ENCODE measurements at places on chromosomes 2 and 18. TPM values are rescaled to one million over a fixed set of nuclear protein-coding genes. Genes with fewer than 3 reads are reported as not detected.

DNA sequence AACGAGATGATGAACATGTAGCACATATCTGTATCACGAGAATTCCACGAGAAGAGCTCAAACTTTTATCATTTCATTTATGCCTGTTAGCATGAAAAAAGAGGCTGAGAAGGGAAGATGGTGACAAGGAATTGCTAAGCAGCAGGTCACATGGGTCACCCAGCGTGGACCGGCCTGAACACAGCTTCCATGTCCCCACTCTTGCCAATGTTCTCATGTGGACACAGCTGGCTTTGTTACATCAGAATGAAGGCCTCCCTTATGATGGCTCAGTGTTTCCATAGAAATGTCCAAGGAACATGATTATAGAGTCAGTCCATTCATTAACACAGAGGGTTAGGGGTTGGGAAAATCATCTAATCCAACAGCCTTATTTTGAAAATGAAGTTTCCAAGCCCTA is 215.4 kb downstream of the CMPK2 start:
- DNase-seq, result no peak

The MC4R gene
- total RNA-seq, result not detected

DNA sequence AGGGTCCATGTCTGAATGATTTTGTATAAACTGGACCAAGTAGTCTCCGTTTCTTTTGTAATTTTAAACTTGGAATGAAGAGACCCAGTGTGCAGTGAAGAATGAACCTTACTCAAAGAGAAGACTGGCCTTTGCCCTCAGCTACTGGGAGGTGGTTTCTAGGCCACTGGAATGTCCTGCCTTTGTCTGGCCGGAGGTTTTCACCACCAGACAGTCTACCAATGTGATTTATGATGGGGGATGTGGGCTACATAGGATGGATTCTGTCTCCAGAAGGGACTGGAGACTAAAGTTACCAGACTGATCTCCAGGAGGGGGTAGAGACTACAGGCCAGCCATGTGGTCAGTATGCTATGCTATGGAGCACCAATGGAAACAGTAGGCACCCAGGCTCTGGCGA is 42.8 kb upstream of the RAB31 start:
- DNase-seq, result no peak

DNA sequence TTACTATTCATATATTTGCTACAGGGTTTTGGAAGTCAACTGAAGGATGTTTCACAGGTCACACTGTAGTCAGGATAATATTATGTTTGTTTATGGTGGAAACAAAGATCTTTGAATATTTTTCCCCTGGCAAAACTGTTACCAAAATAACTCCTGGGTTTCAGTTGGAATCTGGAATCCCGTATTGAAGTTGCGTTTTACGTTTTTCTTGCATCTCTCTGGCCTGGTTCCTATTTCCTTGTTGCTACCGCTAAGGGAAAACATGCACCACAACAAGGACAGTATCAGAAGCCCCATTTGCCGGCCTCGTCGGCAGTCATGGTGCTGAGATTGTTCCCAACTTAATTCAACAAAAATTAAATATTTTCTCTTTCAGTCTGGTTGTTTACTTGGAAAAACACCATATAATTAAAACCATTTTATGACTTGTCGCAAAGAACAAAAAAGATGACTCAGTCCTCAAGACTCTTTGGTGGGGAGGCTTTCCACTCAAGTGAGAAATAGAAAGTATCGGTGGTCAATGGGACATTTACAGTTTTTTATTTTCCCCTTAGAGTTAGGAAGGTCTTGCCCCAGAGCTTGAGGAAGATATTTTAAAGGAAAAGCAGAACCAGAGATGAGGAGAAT is 42.3 kb downstream of the EN1 start:
- DNase-seq, result no peak

The PXDN gene
- total RNA-seq, result 1.7 TPM

- DNase-seq, result no peak
These were observed 173.5 kb downstream of the UBE2E3 start for GRCh38 chr2:181153886-181154285.

GRCh38 chr2:216807857-216808272 is 52.0 kb downstream of the TNP1 start:
- DNase-seq, result no peak

DNA sequence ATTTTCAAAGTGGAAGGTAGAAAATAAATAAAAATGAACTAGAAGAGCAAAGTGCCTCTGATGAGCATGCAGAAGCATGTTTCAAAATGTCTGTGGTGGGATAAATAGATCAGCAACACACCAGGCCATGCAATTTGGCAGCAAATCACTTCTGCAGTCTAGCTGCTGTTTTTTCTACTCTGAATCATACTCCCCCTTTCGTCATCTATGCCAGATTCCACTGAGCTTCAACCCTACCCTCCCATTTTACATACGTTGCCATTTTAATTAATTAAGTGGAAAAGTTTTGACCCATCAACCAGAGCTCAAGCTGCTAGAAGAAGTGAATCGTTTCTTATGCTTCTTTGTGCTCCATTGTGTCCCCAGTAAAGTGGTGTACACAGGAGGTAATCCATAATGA is 79.3 kb downstream of the NRXN1 start:
- DNase-seq, result no peak

DNA sequence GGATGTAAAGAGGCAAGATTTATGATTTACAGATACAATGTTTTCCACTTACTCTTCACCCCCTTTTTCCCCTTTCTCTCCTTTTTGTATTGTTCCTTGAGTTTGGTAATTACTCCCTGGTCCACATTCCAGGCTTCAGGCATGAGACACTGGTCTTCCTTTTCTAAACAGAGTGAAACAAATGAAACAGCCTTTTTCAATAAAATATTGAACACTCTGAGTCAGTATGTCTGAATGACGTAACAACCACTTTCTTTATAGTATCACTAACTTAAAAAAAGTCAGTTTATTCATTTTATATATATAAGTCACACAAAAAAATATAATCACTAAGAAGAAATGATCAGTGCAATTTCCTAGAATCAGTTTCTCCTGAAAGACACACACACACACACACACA is 79.7 kb downstream of the STRN start:
- DNase-seq, result no peak

DNA sequence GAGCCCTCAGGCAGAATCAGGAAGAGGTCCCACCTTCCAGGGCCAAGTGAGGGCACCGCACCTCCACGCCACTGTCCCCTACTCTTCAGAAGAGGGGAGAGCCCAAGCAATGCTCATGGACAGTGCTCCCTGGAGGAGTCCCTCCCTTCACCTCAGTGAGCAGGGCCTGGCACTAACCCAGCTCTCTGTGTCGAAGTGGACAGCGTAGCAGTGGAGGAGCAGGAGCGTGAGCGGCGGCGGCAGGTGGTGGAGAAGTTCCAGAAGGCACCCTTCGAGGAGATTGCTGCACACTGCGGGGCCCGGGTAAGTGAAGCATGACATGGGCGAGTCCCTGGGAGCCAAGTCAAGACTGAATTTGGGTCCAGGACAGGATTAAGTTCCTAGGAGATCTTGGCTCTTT is 16.7 kb downstream of the POMC start:
- no peak for DNase-seq

DNA sequence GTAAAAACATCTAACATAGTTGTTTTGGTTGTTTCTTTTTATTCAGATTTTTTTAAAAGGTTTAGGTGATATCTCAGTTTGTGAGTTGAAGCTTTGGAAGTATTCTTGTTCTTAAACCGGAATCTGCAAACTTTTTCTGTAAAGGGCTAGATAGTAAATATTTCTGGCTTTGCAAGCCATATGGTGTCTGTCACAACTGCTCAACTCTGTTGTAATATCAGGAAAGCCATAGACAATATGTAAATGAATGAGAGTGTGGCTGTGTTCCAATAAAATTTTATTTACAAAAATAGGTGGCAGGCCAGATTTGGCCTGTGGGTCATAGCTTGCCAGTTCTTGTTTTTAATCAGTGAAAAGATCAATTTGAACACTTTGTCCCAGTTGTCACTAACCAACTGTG is 134.1 kb downstream of the CNTNAP5 start:
- DNase-seq, result no peak

The RIT2 gene
- not detected for total RNA-seq

- DNase-seq, result peak; percentile 34
These were observed 127.3 kb downstream of the PRKCE start for GRCh38 chr2:45778720-45779171.

DNA sequence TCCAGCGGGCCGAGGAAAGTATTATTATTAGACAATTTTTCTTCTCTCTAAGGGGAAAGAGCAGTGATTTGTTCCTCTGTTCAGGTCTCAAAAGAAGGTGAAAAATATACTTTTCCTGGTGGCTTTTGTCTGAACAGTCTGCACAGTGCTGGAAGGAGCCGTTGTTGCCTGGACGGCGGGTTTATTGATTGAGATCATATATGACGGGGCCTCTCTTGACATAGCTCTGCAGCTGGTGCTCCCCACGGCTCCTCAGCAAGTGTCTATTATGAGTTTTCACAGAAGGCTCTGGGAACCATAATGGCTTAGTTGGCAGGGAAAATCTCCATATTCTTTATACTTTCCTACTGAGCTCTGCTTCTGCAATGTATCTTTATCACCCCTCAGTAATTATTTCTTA is 42.9 kb downstream of the FSHR start:
- no peak for DNase-seq

GRCh38 chr2:218255446-218255845 is 5.4 kb upstream of the GPBAR1 start:
- DNase-seq, result no peak

DNA sequence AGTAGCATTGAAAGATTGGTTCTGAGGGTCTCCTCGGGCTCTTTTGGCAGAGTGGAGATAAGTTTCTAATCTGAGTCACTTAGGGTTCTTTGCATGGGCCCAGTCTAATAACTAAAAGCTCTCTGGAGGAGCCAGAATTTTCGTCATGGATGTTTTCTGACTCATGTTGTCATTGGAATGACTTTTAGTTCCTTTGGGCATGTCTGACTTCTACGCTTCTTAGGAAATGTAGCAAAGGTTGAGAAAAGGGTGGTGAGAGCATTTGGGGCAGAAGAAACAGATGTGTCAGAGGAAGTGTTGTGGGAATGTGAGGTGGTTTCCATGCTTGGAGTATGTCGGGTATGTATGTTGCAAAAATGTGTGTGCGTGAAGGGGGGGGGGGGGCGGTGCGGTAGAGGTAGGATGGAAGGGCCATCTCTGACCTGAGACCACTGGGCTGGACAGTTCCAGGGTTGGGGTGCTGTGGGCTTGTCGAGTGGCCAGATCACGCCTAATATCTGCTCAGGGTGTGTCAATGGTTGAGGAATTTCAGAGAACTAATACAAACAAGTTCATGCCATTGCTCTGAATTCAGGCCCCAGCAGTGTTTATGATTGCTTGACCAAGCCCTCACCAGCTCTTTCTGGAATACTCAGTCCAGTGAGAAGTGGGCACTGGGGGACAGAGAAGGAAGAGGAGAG is 26.9 kb downstream of the KLHL29 start:
- DNase-seq, result no peak

GRCh38 chr2:63658176-63658968 is 69.6 kb downstream of the MDH1 start:
- DNase-seq, result no peak

All from activated T-helper 1 cell treated with anti-CD3 and anti-CD28 coated beads, Interleukin-12 subunit alpha, Interleukin-12 subunit beta, Interleukin-2, Interleukin-4 antibody, amounts not matched to agents 30 ng/mL and 10 ng/mL and 1 ng/mL, durations not matched to agents 14 hours and 24 hours and 36 hours (primary cell).